Activated CD4-positive, alpha-beta memory T cell treated with anti-CD3 and anti-CD28 coated beads for 36 hours (primary cell): ENCODE measurements at places on chromosomes 13 and 19.

DNA sequence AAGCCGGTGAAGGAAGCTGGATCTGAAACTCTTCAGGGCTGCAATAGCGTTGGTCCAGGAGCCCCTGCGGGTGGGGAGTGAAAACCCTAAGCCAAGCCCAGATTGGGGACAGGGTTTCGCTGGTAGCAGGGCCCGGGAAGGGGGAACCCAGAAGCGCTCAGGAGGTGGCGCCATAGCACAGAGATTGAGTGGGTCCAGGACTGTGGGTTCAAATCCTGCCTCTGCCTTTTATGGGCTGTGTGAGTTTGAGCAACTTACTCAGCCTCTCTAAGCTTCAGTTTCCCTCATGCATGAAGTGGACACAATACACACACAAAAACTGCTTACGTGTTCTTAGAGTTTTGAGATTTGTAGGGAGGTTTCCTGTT, 8.3 kb upstream of the SYCN start:
- peak; percentile 80 for DNase-seq

- no peak for DNase-seq
These were observed 83.1 kb downstream of the TNFSF13B start for GRCh38 chr13:108352599-108352998.

DNA sequence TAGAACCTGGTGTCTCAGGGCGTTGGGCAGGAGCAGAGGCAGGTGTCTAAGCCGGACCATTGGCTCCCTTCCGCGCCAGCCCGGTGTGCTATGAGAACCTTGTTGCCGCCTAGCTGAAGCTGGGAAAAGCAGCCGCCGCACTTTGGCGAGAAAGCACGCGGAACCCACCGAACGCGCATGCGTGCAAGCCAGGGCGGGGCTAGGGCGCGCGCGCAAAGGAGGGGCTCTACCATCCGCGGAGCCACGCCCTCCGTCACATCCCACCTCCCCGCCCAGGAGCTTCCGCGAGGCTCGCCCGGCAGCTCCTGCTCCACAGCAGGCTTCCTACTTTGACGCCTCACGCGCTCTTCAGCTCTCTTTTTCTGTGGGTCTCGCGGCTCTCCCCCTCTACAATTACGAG, 51.3 kb downstream of the WDR87 start:
- DNase-seq, result peak; percentile 17

DNA sequence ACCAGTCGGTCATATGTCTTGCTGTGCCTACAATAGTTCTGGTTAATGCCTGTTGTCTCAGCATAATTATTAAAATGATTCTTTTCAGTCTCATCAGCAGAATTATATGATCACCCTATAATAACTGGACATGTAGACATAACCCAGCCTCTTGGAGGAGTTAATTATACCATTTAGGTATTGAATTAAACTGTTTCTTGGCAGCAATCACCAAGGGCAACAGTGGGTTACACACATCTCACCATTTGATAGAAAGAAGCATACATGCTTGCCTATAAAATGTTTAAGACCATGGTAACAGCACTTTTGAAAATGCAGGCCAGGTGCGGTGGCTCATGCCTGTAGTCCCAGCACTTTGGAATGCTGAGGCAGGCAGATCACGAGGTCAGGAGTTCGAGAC, 184.6 kb downstream of the RGCC start:
- no peak for DNase-seq

GRCh38 chr19:49583239-49583638, 2.1 kb downstream of the PRRG2 start:
- DNase-seq, result no peak

DNA sequence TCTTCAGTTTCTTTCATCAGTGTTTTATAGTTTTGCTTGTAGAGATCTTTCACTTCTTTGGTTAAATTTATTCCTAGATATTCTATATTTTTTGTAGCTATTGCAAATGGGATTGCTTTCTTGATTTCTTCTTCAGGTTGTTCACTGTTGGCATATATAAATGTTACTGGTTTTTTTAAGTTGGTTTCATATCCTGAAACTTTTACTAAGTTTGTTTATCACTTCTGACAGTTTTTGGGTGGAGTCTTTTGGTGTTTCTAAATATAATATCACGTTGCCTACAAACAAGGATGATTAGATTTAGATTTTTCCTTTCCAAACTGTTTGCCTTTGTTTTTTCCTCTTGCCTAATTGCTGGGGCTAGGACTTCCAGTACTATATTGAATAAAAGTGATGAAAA, 109.7 kb downstream of the PAN3 start:
- DNase-seq, result no peak

GRCh38 chr19:12946731-12947496, 1.3 kb downstream of the RAD23A start:
- DNase-seq, result no peak

GRCh38 chr19:46787331-46788261, 798 bp downstream of the SLC1A5 start:
- peak; percentile 62 for DNase-seq

- no peak for DNase-seq
These were observed at the start of gene IL11 for GRCh38 chr19:55370305-55370988. Gene IL11 (minus strand): TSS chr19:55370463. CDS start chr19:55370310, 153 bp downstream.

DNA sequence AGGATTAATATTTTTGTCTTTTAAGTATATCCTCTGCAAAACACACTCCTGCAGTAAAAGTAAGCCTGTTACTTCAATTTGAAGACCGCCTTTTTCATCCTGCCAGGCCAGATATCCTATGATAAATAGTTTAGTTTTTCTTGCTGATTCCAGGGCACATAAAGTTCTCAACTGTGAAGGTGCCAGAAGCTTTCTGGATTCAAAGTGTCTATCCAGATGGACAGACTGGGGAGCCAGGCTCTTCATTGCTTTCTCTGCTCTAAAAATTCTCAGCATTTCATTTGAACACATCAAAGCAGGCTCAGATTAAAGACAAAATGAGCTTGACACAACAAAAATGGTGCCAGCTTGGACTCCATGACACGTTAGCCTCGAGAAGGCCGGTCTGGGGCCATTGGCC, 53.6 kb upstream of the UBL3 start:
- DNase-seq, result no peak

GRCh38 chr19:17863520-17864182, 3.9 kb downstream of the RPL18A start:
- DNase-seq, result no peak

DNA sequence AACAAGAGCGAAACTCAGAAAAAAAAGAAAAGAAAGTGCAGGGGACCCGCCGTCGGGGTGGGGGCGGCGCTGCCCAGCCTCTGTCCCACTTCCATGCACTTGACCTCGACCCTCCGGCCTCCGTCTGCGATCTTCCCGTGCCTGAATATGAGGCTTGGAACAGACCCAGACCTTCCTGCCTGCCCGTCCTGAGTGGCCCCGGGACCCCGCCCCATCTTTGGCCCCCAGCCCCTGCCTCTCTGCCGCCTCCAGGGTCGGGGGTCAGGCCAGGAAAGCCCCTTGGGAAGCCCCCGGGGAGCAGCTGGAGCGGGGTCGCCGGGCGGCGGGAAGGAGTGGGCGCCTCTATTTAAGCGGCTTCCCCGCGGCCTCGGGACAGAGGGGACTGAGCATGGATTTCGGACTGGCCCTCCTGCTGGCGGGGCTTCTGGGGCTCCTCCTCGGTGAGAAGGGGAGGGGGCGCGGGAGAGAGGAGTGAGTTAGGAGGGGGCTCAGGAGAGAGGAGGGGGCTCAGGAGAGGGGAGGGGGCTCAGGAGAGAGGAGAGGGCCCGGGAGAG, at the start of gene MADCAM1:
Gene MADCAM1, plus strand, starts transcription at position 375 of the 554 bp plus-strand sequence. Its CDS starts 14 bp downstream, at position 389.
- no peak for DNase-seq

- no peak for DNase-seq
These were observed 84.6 kb downstream of the CYSLTR2 start for GRCh38 chr13:48738311-48738710.

DNA sequence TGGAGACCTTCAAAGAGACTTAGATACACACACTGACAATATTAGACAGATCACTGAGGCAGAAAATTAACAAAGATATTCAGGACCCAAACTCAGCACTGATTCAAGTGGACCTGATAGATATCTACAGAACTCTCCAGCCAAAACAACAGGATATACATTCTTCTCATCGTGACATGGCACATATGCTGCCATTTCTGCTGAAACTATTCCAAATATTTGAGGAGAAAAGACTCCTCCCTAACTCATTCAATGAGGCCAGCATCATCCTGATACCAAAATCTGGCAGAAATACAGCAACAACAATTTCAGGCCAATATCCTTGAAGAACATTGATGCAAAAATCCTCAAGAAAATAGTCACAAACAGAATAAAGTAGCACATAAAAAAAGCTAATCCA, 53.3 kb downstream of the TRPC4 start:
- DNase-seq, result no peak
